Stimulated activated CD8-positive, alpha-beta memory T cell treated with anti-CD3 and anti-CD28 coated beads, Interleukin-4, amount 100 ng/mL, for 4 hours (primary cell): ENCODE measurements at places on chromosomes 1 and 21.

DNA sequence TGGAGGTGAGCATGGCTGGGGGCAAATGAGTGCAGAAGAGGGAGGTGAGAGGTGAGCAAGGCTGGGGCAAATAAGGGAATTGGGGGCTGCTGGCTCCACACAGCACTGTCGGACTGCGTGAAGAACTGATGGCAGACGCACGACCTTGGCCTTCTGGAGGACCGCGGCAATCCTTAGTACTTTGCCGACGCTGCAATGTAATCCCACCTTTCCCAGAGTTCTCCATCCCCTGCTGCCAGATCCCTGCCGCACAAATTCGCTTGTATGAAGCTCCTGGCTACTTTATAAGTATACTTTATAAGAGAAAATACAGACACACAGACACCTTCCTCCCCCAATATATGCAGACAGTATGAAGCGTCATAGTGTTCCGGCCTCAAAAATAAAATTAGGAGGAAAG is 472.4 kb downstream of the SMYD3 start:
- DNase-seq = no peak

DNA sequence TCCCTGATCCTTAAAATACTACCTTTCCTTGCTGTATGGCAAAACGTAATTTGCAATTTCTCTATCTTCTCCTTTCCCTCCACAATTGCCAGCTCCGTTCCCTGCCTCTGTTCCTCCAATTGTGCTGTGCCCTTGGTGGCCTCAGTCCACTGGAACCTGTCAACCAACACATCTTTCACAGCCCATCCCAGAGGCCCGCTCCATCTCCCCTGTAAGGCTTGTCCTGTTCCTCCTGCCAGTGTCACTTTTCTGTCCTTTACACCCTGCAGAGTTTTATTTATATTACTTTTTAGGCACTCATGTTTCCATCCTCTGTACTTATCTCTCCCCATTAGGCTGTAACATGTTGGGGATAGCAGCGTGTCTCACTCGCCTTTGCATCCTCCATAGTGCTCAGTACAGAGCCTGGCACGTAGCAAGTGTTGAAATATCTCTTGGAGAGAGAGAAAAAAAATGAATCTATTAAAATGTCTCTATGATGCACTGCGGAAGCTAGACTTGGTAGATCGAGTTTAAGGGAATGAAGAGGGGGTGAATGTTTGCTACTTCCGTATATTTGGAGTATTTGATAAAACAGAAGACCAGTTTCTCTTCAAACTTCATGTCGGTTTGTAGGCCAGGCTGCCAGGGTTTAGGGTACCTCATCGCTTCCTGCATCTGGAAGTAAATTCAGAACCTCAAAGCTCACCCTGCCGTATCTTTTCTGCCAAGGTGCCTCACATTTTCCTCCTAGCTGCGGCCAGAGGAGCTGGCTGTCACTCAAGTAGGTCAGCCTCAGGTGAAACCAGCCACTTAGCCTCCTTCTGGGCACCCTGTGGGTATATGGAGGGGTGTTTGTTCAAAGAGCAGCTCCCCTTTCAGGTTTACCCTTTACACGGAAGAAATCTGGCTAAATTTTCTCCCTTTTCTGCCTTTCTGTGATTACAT is 303.8 kb downstream of the TM2D1 start:
- DNase-seq = no peak

GRCh38 chr1:33624261-33624990 is 152.0 kb downstream of the ZSCAN20 start:
- DNase-seq = no peak

GRCh38 chr1:95426772-95427171 is 192.8 kb downstream of the RWDD3 start:
- no peak for DNase-seq

GRCh38 chr1:80657707-80658106 is 1143.0 kb upstream of the ADGRL2 start:
- DNase-seq = no peak

DNA sequence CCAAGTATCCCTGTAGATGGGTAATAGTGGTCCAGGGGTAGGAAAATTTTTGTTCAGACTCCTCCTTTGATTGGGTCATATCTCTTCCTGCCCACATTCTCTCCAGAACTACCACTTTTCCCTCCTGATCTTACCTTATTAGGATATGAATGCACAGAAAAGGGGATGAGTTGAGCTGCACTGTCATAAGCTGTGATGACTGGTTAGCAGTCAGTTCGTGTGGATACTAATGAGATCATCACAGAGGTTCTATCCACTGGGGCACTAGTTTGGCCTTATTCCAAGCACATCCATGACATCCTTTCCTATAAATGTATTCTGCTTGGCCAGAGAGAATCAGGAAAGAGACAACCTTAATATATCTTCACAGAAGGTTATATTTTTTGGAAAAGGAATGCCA is 22.1 kb upstream of the TBX15 start:
- no peak for DNase-seq

DNA sequence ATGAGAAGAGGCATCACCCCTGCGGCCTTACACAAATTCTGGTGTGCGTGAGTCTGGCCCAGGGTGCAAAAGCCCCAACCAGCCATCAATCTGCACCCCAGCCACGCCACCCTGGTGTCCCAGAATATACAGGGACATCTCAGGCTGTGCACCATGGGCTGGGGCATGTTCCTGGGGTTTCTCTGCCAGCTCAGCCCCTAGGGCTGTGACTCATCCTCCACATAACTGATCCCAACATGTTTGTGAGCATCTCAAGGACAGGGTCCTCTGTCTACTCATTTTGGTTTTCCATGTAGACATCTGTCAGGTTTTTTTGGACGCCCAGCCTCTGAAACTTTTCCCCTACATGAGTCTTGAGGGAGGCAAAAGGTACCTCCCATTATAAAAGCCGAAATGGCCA is 511 bp downstream of the ZNF683 start:
- DNase-seq = no peak

DNA sequence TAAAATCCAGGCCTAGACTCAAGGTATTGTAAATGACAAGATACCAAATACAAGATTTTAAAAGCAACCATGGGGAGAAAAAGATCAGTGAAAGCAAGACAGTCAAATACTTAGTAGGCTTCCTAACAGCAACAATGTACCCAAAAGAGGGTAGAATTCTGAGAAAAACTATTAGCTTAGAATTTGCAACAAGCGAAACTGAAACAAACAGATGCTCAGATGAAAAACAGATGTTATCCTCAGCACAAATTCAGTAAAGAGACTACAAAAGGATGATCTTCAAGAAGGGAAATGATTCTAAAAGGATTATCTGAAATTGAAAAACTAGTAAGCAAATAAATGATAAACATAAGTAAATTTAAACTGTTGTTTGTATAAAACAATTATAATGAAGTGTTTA is 40.0 kb downstream of the PDC start:
- DNase-seq = no peak

- no peak for DNase-seq
Measured at GRCh38 chr1:56491441-56491840, 87.9 kb downstream of the PLPP3 start.

- DNase-seq = no peak
Measured at GRCh38 chr1:37691497-37692077, 729 bp upstream of the CDCA8 start.

- no peak for DNase-seq
Measured at GRCh38 chr1:155093911-155094621, 15.4 kb downstream of the EFNA3 start.

DNA sequence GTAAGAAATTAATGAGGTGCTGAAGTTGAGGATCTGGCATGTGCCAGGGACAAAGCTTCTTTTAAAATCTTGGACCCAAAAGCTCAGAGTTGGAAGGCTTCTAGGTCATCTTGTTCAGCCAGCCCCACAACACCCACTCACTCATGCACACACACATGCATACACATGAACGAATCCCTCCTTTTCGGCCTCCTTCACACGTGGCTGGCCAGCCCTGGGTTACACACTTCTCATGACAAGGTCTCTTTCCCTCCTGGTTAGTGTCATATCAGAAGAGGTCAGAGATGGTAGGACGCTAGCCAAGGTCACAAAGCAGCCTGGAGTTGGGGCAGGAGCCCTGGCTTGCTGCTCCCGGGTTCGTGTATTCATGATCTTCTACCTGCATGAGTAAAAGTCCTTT is 6.9 kb downstream of the DMBX1 start:
- DNase-seq = no peak

- no peak for DNase-seq
Measured at GRCh38 chr1:100164216-100164615, 13.8 kb downstream of the LRRC39 start.

DNA sequence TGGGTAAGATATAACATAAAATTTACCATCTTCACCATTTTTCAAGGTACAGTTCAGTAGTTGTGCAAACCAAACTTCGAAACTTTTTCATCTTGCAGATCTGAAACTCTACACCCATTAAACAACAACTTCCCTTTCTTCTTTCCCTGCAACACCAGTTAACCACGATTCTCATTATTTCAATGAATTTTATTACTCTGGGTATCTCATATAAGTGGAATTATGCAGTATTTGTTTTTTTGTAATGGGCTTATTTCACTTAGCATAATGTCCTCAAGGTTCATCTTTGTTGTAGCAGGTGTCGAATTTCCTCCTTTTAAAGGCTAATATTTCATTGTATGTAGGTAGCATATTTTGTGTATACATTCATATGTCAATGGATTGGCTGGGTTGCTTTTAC is 146.1 kb downstream of the SPATA46 start:
- DNase-seq = no peak

DNA sequence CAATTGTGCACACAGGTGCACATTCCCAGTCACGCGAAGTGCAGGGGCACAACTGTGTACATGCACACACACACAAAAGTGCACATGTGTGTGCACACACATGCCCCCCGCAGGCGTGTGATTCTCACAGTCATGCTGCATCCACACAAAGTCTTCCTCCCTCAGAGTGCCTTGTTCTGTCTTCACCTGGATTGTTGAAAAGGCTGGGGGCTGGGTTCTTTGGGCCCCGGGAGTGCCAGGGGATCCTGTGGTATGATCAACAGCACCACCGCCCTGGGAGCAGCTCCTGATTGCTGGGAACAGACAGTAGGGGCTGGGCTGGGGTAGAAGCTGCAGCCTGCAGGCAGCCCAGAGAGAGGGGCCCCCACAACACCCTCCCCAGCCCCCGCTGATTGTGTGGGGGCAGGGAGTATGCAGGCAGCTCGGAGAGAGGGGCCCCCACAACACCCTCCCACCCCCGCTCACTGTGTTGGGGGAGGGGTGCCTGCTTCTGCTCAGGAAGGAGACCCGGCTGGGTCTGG is 3.4 kb downstream of the COL18A1 start:
- no peak for DNase-seq

- no peak for DNase-seq
Measured at GRCh38 chr1:228007049-228007800, 427 bp downstream of the WNT3A start.

GRCh38 chr1:241849345-241849695 is 1.3 kb downstream of the EXO1 start:
- no peak for DNase-seq

- no peak for DNase-seq
Measured at GRCh38 chr1:22402356-22403053, 49.1 kb upstream of the ZBTB40 start.

- no peak for DNase-seq
Measured at GRCh38 chr1:230791986-230792564, 44.9 kb downstream of the CAPN9 start.

GRCh38 chr1:153526132-153526543 is 9.7 kb downstream of the S100A6 start:
- no peak for DNase-seq

DNA sequence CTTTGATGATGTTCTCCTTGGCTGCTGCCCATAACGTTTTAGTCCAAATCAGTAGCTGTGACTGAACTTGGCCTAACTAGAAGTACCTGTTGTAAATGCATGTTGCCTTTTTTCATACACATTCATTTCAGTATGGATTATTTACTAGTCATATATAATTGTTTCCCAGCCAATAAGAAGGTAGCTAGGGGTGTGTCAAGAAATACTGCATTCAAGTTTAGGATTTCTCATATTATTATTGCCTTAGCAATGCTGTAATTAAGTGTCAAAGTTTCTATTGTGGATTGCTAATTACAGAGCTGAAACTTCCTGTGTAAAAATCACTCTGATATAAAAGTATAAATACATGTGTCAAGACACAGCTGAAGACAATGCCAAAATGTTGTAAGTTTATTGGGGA is at the start of gene CLDN17:
CLDN17 (minus strand) TSS at position 101 of the 400 bp plus-strand sequence. CDS start 188 bp downstream, outside the sequence.
- DNase-seq = no peak

- no peak for DNase-seq
Measured at GRCh38 chr1:109312978-109313775, 6.4 kb upstream of the MYBPHL start.

DNA sequence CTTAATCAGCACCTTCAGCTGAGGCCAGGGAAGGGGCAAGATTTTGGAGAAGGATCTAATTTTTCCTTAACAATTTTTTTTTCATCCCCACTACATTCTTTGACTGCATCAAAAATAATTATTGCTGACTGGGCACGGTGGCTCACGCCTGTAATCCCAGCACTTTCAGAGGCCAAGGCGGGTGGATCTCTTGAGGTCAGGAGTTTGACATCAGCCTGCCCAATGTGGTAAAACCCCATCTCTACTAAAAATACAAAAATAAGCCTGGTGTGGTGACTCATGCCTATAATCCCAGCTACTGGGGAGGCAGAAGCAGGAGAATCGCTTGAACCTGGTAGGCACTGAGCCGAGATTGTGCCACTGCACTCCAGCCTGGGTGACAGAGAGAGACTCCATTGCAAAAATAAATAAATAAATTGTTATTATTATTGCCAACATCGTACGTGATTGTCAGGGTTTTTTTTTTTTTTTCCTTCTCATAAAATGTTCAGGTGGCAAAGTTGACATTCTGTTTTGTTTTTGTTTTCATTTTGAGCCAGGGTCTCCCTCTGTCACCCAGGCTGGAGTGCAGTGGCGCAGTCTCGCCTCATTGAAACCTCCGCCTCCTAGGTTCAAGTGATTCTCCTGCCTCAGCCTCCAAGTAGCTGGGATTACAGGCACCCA is 37.3 kb upstream of the MORC3 start:
- DNase-seq = no peak

GRCh38 chr1:10734962-10735544 is 61.4 kb downstream of the CASZ1 start:
- DNase-seq = no peak

- no peak for DNase-seq
Measured at GRCh38 chr21:26883768-26884167, 38.6 kb upstream of the ADAMTS1 start.

GRCh38 chr1:89279011-89279466 is 6.4 kb upstream of the GBP5 start:
- DNase-seq = no peak

- DNase-seq = no peak
Measured at GRCh38 chr1:11888206-11888876, 29.6 kb upstream of the NPPB start.
